ENCODE measurements at places on chromosomes 4 and X. TPM values are rescaled to one million over a fixed set of nuclear protein-coding genes. Genes with fewer than 3 reads are reported as not detected.

The DAPP1 gene
- 25.3 TPM for total RNA-seq

The EREG gene
- total RNA-seq: 0.65 TPM

The PABPC1L2B gene
- total RNA-seq: not detected

The EFHC2 gene
- total RNA-seq: 2.3 TPM

The GABRG1 gene
- total RNA-seq: not detected

The KLF8 gene
- 22.7 TPM for total RNA-seq

The GAB1 gene
- total RNA-seq: 42.4 TPM

The SH2D1A gene
- total RNA-seq: not detected

The SRP72 gene
- 108 TPM for total RNA-seq

Measured in ureter (tissue), 1 donor.